Stimulated activated naive CD8-positive, alpha-beta T cell treated with anti-CD3 and anti-CD28 coated beads, Interleukin-15, Interleukin-2, amounts not matched to agents 100 U/mL and 50 U/mL, for 24 hours (primary cell): ENCODE measurements at places on chromosomes 6 and 20.

DNA sequence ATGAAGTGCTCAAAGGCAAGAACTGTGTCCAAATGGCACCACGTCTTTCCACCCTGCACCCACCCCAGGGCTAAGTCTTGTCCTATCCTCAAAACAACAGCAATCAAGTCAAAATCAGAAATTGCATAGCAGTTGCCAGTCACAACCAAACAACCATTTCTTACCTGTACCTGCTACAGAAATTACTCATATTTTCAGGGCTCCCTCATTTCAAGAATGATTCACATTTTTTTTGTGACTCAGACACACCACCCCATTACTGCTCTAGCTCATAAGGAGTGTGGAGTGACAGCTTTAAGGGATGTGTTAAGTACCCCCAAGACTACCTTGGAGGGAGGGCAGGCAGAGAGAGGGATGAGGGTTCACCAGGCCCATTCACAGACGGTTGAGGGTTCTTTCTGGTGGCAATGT lies 111.7 kb downstream of the TRERF1 start:
- DNase-seq: peak; percentile 40

DNA sequence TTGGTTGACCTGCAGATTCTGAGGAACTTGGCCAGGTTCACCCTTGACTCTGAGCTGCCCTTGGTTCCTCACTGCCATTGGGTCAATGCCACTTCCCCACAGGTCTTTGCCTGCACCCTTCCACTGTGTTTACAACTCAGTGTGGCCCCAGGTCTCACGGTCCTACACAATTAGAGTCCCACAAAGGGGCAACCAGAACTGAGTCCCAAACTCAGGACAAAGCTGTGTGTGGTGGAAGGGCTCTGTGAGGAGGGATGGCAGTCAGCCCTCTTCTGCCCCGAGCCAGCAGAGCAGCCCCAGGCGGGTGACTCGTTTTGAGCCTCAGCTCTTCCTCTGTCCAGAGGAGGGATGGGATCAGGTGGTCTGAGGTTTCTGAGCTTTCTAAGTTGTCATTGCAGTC lies 69.5 kb downstream of the NPEPL1 start:
- DNase-seq: no peak

DNA sequence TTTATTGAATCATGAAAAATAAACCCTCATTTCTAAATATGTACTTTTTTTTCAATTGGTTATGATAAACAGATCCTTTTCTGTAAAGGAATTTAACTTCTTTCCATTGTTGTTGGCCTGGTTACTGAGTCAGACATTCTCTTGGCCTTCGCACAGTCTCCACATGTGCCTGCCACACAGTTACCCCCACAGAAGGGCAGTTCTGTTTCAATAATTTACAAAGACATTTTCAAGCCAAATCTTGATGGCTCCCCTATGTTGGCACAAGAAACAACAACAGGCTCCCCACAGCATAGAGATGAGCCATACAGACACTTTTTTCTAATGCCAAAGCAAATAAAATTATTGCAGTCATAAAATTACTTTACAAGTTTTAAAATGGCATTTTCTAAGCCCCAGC lies 55.6 kb upstream of the BEND6 start:
- no peak for DNase-seq

DNA sequence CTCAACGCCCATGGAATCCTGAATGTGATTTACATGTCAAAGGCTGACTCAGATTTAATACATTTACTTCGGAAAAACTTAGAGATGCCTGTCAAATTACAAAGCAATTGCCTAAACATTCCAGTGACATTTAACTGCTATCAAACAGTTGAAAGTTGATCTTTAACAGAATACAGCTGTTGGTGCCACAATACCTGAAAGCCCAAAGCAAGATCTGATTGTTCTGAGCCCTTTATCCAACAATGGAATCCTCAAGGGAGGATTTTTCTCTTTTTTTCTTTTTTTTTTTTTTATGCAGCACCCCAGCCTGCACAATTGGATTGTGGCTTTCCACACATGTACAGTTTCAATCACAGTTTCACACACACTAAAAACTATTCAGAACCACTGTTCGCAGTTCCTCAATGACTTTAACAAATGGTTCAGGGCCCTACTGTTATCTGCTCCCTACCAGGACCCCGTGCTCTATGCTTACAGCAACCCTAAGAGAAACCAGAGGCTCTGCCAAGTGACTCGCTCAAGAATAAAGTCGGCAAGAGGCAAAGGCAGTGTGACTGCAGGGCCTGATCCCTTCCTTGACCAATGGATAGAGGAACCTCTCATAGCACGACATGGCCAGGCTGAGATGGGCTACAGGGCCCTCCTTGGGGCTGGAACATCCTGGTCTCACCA lies 33.3 kb downstream of the EPB41L2 start:
- no peak for DNase-seq

- no peak for DNase-seq
Observed at GRCh38 chr20:43387737-43388136, 70.0 kb upstream of the SRSF6 start.

DNA sequence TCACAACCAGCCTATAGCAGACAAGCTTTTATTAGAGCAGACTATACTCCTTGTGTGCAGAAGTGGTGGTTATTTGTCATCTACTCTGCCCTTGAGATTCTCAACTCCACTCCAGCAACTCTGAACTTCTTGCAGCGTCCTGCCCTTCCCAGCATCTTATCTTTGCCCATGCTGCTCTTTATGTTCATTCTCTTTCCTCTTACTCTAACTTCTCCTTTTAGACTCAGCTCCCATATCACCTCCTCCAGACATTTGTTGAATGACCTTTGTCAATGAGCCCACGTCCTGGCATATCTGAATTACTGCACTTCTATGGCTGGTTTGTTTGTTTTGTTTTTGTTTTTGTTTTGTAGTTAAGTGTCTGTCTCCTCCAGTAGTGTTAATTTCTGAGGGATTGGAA lies 81.2 kb downstream of the KCNQ5 start:
- no peak for DNase-seq

- no peak for DNase-seq
Observed at GRCh38 chr20:24609757-24610156, 140.3 kb downstream of the SYNDIG1 start.

GRCh38 chr6:63802606-63803206 lies 167.1 kb downstream of the PHF3 start:
- DNase-seq: no peak

- DNase-seq: peak; percentile 20
Observed at GRCh38 chr20:3199976-3200755, 4.3 kb downstream of the DDRGK1 start.

GRCh38 chr6:162181741-162182401 lies 545.7 kb downstream of the PRKN start:
- DNase-seq: no peak

- DNase-seq: no peak
Observed at GRCh38 chr6:109891924-109892323, 86.2 kb upstream of the GPR6 start.

- DNase-seq: no peak
Observed at GRCh38 chr20:57654998-57655808, 35.0 kb upstream of the ZBP1 start.

DNA sequence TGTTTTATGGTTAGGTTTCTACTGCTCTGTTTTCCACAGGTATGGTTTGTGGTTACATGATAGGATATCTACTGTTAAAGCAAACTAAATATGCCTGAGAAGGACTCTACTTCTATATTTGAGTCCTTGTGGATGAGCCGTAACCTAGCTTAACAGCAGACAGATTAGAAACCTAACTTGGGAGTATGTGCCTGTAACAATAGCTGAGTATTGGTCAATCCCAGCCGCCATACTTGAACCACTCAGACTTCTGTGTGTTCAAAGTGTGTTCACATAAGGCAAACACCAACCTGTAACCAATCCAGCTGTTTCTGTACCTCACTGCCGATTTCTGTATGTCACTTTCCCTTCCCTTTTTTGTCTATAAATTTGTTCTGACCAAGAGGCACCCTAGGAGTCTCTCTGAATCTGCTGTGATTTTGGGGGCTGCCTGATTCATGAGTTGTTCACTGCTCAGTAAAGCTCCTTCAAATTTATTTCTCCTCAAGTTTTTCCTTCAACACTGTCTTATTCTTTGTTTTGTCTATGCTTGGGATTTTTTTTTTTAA lies 37.1 kb downstream of the PHF3 start:
- no peak for DNase-seq

DNA sequence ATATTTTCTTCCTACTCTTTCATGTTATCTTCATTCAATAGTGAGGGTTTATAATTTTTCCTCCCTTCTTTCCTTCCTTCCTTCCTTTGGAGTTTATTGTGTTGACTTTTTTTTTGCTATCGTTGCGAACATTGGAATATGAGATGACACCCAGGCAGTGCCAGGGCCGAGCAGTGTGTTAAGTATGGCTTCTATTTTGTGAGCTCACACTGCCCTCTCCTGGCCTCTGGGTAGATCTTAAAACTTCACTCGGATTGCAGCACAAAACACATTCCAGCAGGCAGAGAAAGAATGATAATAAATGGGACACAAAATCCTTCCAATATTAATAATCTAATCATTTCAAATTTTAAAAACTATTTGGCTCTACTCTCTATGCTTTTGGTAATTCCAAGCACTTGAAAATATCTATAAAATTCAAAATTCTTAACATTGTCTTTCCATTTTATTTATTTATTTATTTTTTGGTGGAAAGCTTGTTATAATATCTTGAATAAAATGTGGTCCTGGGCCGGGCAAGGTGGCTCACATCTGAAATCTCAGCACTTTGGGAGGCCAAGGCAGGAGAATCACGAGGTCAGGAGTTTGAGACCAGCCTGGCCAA lies 147.4 kb upstream of the OLIG3 start:
- DNase-seq: peak; percentile 62
